ENCODE measurements at places on chromosomes 7 and 10.

- no peak for DNase-seq
Measured at GRCh38 chr10:105559333-105560097, 918.4 kb downstream of the SORCS3 start.

DNA sequence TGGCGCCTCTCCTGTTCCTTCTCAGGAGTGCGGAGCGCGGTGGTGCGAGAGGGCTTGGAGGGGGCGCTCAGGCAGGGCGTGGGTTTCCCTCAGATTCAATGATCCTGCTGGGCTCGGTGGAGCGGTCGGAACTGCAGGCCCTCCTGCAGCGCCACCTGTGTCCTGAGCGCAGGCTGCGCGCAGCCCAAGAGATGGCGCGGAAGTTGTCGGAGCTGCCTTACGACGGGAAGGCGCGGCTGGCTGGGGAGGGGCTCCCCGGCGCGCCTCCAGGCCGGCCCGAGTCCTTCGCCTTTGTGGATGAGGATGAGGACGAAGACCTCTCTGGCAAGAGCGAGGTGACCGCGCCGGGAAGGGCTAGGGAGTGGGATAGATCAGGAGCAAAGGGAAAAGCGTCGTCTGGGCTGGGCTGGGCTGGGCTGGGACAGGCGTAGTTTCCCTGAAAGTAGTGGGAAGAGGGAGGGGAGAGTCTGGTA is 17.0 kb downstream of the FAM131B start:
- DNase-seq = peak; percentile 69

DNA sequence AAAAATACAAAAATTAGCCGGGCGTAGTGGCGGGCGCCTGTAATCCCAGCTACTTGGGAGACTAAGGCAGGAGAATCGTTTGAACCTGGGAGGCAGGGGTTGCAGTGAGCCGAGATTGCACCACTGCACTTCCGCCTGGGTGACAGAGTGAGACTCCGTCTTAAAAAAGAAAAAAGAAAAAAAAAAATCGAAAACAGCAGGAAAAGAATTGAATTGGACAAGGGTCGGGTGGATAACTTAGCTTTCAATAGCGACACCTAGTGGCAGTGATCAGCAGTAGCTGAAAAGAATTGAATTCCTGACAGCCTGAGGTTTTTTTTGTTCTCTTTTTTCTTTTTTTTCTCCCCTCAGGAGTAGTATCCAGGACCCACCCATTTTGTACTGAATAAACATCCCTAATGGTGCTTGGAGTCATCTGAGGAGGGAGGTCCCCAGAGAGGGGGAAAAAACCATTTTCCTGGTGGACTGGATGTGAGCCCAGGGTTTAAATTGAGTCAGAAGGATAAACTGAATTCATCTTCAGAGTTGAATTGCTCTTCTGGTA is 55.1 kb downstream of the CYCS start:
- DNase-seq = peak; percentile 64

- peak; percentile 51 for DNase-seq
Measured at GRCh38 chr10:101839416-101840063, 4.1 kb downstream of the KCNIP2 start.

- no peak for DNase-seq
Measured at GRCh38 chr10:98568551-98568950, 121.8 kb upstream of the HPS1 start.

DNA sequence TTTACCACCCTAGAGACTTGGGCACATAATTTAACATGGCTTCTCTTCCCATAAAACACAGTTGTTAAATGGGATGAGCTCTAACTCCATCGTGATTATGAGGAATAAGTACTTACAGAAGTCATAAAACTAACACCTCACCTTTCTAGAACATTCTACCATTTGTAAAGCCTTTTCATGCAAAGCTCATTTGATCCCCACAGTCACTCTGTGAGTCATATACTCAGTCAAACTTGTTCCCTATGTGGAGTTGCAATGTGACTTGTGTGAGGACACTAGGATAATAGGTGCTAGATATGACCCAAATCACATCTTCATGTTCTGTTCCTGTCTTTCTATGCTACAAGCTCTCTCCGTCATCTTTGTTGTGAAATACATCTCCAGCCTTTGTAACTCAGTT is 371.7 kb downstream of the WDR11 start:
- DNase-seq = no peak

DNA sequence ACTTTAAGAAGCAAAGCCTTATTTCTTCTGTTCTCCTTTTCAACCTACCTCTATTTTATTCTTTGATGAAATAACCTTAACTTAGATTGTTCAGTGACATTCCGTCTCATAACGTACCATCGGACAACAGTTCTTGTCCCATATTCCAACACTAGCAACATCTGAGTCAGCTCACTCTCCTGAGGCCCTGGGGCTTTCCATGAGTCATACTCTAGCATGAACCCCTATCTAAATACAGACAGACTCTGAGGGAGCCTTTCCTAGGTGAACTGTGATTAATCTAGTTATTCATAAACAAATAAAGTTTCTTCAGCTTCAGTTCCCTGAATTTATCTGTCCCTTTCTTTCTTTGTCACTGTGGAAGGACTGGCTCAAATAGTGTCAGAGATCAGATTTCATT is 168.7 kb upstream of the LYZL1 start:
- no peak for DNase-seq

DNA sequence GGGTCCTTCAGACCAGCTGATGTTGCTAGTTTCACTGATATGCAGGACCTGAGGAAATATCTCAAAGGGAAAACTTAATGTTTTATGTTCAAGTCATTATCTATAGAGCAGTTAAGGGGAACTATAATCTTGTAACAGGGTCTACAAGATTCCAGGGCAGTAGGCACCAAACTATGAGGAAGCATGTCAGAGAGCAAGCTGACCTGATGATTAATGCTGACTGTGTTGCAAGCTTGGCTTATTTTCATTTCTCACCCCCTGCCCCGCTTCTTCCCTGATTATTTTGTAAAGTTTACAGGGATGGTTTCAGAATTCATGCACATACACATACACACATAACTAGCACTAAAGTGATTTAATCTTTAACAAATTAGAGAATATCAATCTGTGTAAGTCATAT is 84.3 kb upstream of the CACNA2D1 start:
- no peak for DNase-seq

- DNase-seq = no peak
Measured at GRCh38 chr10:72240371-72240770, 24.3 kb upstream of the ASCC1 start.

GRCh38 chr7:33050535-33051318 is 11.8 kb downstream of the NT5C3A start:
- DNase-seq = peak; percentile 17

- DNase-seq = no peak
Measured at GRCh38 chr10:1732564-1732996, 4.7 kb downstream of the ADARB2 start.

- no peak for DNase-seq
Measured at GRCh38 chr7:15938115-15938514, 251.6 kb upstream of the MEOX2 start.

DNA sequence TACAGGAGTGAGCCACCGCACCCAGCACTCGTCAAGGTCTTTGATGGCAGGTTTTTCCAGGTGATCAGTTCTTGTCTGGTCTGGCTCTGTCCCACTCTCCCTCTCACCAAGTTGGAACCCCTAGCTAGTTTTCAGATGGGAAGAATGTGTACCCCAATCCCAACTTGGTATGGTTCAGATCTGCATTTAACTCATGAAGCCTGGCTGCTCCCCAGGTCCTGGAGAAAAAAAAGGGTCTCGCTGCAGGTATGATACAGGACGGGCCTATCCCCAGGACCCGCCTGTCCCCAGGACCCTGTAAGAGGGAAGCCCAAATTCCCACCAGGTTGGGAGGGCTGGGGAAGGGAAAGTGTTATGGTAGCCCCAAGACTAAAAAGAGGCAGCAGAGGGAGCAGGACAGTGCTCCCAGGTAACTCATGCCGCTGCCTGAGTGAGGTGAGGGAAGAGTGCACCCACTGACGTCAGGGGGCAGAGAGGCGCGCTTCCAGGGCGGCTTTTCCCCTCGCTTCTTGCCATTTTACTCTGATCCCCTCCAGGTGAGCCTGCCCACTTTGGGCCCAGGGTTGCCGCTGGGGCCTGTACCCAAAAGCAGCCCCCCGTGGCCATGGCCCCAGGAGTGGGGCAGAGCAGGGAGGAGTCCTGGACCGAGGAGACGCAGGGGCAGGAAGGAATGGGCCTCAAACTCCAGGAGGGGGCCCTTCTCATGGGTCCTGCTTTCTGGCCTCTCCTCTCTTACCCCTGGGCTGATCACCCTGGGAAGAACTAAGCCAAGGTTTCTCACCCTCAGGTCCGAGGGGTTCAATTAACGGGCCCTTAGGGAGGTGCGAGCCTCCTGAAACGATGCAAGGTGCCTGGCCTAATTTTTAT is 36.4 kb upstream of the SRRM3 start:
- no peak for DNase-seq

DNA sequence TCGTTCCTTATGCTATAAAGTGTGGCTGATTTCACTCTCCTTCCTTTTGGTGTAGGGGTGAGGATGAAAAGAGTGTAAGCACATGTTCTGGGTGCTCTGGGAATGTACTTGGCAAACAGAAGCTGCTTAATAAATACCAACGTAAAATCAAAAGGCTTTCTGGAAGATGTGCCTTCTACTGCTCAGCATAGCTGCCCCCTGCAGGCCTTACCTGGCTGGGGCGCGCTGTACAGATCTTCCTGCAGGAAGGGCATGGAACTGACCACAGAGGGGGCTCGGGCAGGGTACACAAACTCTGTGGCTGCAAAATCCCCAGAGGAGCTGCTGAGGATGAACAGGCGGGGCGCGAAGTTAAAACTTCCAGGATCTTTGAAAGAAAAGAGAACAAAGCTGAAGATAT is 169.4 kb downstream of the SVIL start:
- no peak for DNase-seq

All from stimulated activated CD4-positive, alpha-beta T cell treated with anti-CD3 and anti-CD28 coated beads, Interleukin-4, amount 100 ng/mL, for 24 hours (primary cell).